GM03348 (cell line): ENCODE measurements at places on chromosomes 5 and 9.
A peak's percentile ranks its signal among the peaks of the same experiment; 100 is the strongest.

DNA sequence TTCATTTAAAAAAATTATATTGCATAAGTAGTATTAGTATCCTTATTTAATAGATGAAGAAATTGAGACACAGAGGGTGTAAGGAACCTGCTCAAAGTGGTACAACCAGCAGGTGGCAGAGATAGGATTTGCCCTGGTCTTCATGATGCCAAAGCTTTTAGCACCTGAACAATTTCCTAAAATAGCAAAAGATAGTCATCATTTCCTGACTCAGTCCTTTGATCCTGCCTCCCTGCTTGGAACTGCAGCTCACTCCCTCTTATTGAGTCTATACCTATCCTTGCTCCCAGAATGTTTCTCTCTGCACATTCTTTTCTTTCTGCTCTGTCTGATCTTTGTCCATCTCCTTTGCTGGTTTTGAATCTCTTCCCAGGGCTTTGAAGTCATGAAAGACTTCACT, 155.8 kb downstream of the FRMD3 start:
- no peak for DNase-seq

- no peak for DNase-seq
These were observed 7.2 kb upstream of the ZNF131 start for GRCh38 chr5:43113546-43113945.

DNA sequence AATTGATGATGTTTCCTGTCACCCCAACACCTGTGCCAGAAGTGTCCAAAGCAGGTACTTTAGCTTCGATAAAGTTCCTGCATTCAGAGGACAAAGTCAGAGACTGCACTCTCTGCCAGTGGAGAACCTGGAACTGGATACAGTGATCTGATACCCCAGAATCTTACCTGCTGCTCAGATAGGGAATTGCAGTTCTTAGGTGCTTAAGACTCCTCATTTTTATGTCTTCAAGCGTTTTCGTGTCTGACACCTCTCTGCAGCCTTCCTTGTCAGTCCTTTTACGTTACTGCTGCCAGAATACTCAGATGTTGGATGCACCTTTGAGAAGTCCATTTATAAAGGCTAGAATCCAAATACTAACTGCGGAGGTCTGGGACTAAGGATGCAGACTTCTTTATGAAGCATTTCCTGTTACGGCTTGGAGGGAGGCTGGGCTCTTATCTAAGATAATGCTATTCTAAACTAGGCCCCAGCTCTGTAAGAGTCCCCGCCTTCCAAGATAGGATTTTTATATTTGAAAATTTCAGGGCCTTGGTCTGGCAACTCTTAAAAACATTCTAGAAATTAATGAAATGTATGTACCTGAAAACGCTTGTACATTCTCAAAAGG, 1.9 kb downstream of the ISOC1 start:
- no peak for DNase-seq

DNA sequence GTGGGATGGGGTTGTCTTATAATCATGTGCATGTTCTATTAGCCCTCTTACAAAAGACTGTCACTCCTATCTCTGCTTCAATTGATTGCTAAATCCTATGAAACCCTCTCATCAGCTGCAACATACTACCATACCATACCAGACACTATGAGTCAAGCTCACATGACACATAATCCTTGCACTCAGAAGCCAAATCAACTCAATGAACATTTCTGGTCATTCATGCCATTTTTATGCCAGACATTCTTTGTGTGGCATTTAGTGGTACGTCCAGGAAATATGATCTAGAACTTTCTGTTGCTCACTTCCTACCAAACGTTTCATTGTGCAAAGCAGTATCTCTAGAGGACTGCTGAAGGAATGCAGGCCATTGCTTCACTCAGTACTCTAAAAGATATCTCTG, 159.2 kb upstream of the GNA14 start:
- DNase-seq = peak; percentile 79

DNA sequence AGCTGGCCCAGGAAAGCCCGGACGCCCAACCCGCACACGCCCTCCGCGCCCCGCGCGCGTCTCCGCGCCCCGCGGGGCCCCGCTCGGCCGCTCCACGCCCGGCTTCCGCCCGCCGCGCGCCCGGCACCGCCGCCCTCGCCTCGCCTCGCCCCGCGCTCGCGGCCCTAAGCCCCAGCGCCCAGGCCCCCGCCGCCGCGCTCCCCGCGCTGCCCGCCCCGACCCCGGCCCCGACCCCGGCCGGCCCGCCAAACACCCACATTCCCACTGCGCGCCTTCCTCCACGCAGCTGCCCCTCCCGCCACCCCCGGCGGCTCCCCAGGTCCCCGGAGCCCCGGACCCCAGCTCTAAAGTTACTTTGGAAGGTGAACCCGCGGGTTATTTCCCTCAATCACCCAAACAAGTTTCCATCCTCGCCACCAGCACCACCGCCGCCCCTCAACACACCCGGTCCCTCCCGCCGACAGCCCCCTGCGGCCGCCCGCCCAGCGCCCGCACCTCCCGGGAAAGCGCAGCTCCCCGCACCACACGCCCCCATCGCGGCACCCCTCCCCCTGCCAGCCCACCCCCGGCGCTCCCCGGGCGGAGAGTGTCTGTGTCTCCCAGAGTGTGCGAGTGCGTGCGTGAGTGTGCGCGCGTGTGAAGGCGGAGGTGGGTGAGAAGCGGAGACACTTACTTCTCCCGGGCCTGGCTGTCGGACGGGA, 439 bp downstream of the SSBP2 start:
- DNase-seq = peak; percentile 69

- no peak for DNase-seq
These were observed 453.5 kb downstream of the GADD45G start for GRCh38 chr9:90058182-90058763.

GRCh38 chr5:150213530-150213929, 23.7 kb downstream of the SLC6A7 start:
- peak; percentile 64 for DNase-seq

DNA sequence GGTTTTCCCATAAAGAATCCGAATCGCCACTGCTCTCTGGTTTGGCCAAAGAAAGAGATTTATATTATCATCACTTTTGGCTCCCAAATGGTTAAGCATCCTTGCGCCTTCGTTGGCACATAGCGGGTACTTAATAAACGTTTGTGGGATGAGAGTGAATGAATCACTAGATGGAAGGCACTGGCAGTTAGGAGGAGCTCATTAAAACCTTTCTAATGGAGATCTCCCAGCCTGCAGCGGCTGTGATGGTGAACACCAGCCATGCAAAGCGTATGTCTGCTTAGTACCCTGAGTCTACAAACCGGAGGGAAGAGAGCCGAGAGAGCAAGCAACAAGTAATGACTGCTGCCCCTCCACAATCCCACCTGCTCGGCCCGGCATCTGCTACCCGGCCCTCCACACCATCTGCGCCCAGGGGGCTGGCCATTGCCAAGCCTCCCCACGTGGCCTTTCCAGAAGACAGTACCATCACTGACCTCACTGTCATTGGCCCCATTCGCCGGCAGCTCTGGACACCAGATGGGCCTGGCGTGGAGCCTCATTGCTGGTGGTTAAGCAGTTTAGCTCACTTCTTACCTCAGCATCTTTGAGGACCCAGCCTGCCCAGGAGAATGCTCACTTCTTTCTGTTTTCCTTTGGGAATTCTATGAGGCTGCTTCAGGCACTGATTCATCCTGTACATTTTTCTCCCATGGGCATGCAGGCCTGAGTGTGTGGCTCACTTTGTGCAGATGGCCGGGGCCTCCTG, 39.3 kb upstream of the ANKRD33B start:
- peak; percentile 93 for DNase-seq

DNA sequence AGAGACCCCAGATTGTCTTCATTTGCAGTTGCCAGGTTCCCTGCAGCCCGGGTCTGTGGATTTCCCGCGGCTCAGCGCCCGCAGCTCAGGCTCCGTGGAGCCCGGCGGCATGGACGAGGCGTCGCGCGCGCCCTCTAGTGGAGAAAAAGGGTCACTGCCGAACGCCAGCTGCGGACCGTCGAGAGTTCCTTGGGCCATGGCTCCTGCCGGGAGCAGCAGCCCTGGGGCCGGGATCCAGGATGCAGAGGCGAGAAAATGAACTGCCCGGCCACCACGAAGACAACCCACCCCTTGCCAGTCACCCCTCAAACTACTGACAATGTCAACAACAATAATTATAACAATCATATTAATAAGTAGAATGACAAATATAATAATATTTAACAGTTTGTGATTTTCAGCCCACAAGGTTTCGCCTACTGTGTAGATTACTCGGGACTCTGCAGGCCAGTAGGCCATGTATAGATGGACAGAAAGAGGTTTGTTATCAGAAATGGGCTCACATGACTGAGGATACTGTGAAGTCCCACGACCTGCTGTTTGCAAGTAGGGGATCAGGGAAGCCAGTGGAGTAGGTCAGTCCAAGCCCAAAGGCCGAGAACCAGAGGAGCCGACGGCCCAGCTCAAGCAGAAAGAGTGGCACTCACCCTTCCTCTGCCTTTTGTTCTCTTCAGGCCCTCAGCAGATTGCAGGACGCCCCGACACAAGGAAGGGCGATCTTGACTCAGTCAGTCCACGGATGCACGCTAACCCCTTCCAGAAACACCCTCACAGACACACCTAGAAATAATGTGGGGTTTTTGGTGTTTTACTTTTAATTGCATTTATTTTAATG, 43.1 kb downstream of the BOD1 start:
- DNase-seq = peak; percentile 94

GRCh38 chr9:123401879-123402513, 46.0 kb downstream of the CRB2 start:
- peak; percentile 88 for DNase-seq

DNA sequence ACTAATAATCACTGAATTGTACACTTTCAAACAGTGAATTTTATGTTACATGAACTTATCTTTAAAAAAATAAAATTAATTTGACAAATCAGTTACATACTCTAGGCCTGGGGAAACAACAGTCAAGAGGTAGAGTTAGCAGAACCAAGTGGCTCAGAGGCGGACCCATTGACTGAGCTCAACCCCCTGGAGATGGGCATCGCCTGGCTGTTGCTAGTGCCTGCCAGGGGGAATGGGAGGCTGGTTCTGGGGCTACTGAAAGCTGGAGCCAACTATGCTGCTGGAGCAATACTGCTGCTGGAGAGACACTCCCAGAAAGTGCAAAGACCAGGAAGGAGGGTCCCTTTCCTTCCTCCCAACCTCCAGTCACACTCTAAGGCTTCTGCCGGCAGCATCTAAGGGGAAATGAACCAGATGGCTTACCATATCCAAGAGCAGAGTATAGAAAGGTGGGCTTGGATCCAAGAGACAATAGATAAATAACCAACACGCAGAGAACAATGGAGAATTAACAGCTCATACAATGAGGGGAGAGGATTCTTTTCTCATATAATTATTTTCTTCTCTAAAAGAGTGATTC, 40.3 kb upstream of the ANKRD55 start:
- no peak for DNase-seq

GRCh38 chr5:93607367-93608258, 24.6 kb downstream of the NR2F1 start:
- DNase-seq = peak; percentile 56

- peak; percentile 87 for DNase-seq
These were observed 4.0 kb upstream of the TMEM250 start for GRCh38 chr9:136122425-136123383.

DNA sequence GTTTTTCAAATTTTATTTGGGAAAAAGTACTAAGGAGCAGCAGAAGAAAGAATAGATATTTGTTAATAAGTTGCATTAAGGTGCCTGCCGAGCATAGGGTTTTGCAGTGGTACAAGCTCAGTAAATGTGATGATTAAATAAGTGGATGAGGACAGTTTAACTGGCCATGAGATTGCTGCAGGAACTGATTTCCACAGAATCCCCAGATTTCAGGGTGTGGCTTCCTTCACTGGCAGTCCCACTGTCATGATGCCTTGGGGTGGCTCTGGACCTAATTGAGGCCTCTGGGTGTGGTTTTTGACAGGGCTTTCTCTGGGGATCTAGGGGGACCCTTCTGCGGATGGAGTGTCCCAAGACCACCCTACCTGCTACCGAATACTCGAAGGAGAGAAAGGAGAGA, 1.4 kb downstream of the PHF24 start:
- no peak for DNase-seq

DNA sequence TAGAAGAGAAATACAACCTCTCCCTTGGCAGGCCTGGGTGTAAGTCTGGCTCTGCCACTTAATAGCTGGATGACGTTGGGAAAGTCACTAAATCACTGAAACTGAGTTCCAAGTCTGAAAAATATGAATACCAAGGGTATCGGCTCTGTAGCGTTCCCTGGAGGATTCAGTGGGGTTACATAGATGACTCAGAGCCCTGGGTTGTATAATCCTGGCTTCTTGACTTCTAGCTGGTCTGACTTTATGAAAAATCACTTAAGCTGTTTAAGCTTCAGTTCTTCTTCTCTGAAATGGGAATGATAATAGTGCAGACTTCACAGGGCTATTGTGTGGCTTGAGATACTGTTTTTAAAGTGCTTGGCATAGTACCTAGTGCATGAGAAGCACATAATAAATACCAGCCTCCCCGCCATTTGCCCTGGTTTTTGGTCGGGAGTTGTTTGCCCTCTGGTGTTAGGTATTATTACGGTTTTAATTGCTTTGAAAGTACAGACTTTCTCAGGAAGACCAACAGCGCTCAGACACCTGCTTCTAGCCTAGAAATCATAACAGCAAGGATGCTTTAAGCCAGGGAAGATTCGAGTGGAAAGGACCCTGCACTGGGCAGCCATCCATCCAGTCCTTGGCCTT, 43.0 kb downstream of the CYFIP2 start:
- DNase-seq = peak; percentile 77

DNA sequence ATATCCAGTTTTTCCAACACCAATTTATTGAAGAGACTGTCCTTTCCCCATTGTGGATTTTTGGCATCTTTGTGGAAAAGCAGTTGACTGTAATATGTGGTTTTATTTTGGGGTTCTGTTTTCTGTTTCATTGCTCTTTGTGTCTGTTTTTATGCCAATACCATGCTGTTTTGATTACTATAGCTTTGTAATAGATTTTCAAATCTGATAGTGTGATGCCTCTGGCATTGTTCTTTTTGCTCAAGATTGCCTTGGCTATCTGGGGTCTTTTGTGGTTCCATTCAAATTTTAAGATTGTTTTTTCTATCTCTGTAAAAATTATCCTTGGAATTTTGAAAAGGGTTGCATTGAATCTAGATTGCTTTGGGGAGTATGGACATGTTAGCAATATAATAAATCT, 99.5 kb downstream of the NDUFAF2 start:
- DNase-seq = no peak

- no peak for DNase-seq
These were observed 27.7 kb upstream of the SLC12A7 start for GRCh38 chr5:1139331-1140170.

GRCh38 chr5:151408591-151409230, 38.7 kb upstream of the SLC36A1 start:
- no peak for DNase-seq

- DNase-seq = no peak
These were observed 40.7 kb upstream of the HSD17B3 start for GRCh38 chr9:96342571-96343245.
